ENCODE measurements at places on chromosomes 4 and X. TPM values are rescaled to one million over a fixed set of nuclear protein-coding genes. Genes with fewer than 3 reads are reported as not detected.

Gene DCAF12L1
- 8.2 TPM for total RNA-seq

Gene SCRG1
- total RNA-seq = not detected

Gene PNMA6A
- total RNA-seq = 6.7 TPM

Gene FAM241A
- 1.3 TPM for total RNA-seq

Gene ASMT
- not detected for total RNA-seq

Gene SPACA5
- total RNA-seq = not detected

Gene HSFX1
- 1.7 TPM for total RNA-seq

Gene GPRIN3
- total RNA-seq = 12.6 TPM

Gene CXCL11
- total RNA-seq = not detected

Gene SPANXC
- total RNA-seq = not detected

Gene UCP1
- total RNA-seq = not detected

Gene PCDH7
- 42.0 TPM for total RNA-seq

Gene RAB9B
- 5.6 TPM for total RNA-seq

Gene ITIH6
- total RNA-seq = not detected

Gene DIPK2B
- 13.4 TPM for total RNA-seq

Gene UGT2B10
- not detected for total RNA-seq

Gene TRIM60
- total RNA-seq = not detected

Gene MAGEE2
- total RNA-seq = 0.47 TPM

Gene ERAS
- not detected for total RNA-seq

Gene LGI2
- total RNA-seq = 15.5 TPM

Gene AGA
- total RNA-seq = 21.0 TPM

Gene APLN
- 2.8 TPM for total RNA-seq

Gene UGT2B11
- total RNA-seq = not detected

Gene TEX13A
- total RNA-seq = not detected

Gene ETDB
- total RNA-seq = not detected

Gene ALAS2
- 197 TPM for total RNA-seq

Gene AADAT
- total RNA-seq = 11.0 TPM

Gene NKRF
- total RNA-seq = 8.3 TPM

Gene DUSP9
- total RNA-seq = 72.7 TPM

Gene PRR32
- 9.7 TPM for total RNA-seq

Gene OPN1MW
- not detected for total RNA-seq

Measured in metanephros (tissue), 2 donors.